ENCODE measurements at places on chromosomes 7 and 10.

DNA sequence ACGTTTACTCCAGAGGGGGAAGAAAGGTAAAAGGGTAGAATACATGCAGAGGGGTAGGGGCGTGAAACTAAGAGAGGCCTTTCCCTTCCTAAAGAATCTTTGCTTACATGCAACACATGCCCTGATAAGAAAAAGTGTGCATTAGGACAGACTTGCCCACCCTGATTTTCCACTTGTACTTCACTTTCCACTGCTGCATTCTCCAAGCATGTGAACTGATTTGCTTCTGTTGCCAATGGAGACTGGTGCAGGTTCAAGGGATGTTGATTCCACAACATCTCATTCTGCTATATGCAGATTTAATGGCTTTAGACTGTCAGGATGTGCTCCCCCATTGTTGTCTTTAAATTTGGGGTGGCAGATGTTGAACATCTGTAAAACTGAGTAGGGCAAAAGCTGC lies 237.5 kb upstream of the TCF7L2 start:
- DNase-seq, result no peak

- DNase-seq, result peak; percentile 71
Observed at GRCh38 chr10:124387078-124387874, 31.4 kb downstream of the OAT start.

DNA sequence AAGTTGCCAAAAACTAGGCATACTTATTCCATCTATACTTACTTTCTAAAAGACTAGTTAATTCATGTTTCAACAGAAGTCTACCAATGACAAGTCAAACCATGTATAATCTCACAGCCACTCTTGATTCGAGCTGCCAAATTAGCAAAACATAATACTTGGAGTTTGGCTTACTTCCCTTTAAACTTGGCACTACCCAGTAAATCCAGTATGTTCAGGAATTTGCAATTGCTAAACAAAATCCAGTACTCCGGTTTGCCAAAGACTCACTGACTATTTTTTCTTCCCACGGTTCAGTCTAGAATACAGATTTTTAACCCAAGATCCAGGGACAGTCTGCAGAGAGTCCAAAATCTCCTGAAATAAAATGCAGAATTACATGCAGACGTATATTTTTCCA lies 4.6 kb downstream of the OAT start:
- no peak for DNase-seq

GRCh38 chr7:101453617-101454016 lies 90.9 kb downstream of the COL26A1 start:
- DNase-seq, result no peak

DNA sequence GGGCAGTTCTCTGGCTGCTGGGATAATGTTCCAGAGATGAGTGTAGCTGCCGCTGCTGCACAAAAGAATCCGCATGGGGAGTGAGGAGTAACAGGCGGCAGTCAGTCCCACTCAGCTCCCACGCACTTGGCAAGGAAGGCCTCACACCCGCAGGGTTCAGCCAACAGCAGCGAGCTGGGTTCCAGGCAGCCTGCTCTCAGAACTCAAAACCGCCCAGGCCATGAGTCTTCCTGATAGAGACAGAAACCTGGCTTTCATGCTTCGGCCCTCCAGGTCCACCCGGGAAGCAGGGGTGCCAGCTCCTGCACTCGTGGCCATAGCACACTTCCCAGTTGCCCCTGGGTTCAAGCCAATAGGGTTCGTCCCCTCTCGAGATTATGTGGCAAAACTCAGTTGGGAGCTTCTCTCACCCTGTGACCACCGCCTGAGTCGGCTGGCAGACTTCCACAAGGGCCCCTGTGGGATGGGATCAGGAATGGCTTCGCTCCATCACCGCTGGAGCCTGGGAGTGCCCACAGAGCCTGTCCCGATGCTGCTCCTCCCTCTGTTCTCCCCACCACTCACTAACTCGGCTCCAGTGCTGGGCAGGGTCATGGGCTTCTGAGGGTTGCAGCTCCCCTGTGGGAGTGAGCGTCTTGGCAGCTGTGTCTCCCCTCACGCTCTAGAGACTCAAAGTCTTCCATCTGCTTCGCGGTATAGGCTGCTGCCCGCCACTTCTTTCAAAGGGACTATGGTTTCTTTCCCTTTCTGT lies 20.6 kb downstream of the CLRN3 start:
- DNase-seq, result no peak

- no peak for DNase-seq
Observed at GRCh38 chr10:86165666-86166065, 200.9 kb downstream of the GRID1 start.

DNA sequence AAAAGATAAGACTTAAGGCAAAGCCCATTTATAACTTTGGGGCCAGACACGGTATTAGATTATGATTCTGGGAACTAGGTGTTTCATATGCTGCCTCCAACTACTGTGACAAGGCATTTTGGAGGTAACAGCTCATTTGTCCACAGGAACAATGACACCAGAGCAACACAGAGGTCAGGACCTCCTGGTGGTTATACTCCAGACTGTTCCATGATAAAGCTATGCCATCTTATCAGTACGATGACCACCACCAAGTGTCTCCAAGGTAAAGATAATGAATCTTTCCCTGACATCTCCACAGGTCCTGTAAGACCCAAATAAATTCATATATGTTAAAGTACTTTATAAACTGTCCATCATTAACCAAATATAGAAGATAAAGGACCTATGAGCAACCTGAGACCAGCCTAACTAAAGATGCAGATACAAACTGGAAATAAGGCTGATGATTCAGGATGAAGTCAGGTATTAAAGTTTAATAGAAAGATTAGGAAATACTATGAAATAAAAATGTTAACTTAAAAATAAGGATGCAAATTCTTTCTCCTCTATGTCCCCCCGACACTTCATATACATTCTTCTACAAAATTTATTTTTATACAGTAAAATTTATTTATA lies 26.2 kb downstream of the CUL2 start:
- DNase-seq, result no peak

DNA sequence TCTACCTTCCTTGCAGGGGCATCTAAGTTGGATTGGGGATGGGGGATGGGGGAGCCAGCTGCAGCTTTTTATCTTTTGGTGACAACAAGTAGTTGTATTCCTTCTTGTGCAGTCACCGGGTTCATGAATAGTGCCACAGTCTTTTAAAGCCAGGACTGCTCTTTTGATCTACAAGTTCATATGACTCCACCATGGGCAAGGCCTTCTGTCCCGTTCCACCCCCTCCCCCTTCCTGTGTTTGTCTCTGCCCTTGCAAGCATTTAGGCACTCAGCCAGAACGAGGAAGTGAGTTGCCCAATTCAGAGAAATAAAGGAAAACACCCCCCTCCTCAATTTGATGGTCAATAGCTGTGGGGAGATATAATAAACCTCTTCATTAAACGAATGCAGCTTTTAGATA lies 44.8 kb upstream of the EGR2 start:
- DNase-seq, result no peak

- no peak for DNase-seq
Observed at GRCh38 chr10:86849181-86849894, 92.9 kb downstream of the BMPR1A start.

DNA sequence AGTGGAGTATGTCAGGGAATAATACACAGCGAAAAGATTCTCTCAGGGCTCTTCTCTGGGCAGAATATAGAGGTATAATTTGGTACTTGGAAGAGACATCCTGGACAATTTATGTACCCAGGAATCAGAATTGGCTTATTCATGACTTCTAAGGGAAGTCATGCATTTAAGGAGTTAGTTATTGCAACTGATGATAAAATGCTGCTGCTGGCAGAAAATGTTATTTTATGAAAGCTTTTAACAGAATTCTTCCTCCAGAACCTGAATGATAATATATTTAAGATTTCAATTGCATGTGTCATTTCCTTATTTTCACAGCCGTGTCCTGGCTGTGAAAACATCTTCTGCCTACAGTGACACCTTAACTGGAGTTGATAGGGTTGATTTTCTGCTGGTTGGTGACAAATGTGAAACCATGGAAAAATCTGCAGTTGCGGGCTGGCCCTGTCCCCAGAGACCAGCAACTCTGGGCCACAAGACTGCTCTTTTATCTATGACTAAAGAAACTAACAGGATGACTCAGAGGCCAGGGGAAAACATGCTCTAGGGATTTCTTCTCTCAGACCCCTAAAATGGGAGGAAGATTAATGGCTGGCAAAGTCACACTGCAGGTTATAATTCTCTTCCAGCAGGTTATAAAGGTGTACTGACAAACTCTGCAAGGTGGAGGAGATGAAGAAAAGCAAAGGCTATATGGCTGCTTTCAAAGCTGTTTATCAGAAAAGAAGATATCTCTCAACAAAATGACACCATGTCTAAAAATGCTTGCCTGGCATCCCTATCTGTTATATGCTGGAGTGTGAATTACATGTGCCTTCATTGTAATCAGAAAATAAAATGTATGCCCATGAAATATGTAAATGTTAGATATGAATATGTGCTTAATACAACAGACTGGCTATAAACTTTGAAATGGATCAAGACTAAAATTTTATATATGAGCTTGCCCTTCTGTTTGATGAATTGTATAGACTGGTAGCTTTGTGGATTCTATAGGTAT lies 12.1 kb upstream of the TRUB1 start:
- no peak for DNase-seq

GRCh38 chr7:115600207-115600606 lies 430.4 kb downstream of the TFEC start:
- DNase-seq, result no peak

DNA sequence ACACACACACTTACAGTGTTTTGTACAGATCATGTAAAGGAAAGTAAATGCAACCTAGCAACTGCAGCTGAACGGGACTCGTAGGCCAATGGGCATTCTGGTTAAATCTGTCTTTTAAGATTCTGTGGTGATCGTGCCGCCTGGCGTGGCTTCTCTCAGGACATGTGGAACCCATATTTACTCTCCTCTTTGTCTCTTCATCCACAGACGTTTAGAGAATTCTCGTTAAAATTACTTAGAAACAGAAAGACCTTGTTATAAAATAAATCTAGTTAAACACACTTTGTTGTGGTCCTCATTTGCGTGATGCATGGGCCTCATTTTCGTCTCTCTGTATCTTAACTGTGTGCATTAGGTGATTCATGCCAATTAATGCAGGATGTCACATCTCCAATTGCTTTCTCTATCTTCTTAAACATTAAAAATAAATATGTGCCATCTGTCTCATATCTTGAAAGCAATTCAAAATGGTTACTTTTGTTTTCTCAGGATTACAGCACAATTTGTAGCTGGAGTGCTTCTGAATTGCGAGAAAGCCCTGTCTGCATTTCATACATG lies 11.5 kb downstream of the KLF6 start:
- DNase-seq, result no peak

- no peak for DNase-seq
Observed at GRCh38 chr10:72276421-72277339, 3.0 kb downstream of the DDIT4 start.

- no peak for DNase-seq
Observed at GRCh38 chr10:34859170-34859569, 44.1 kb upstream of the PARD3 start.

GRCh38 chr10:60849740-60850139 lies 71.5 kb downstream of the CDK1 start:
- DNase-seq, result no peak

All from cardiac septum (tissue), 1 donor.